B cell (primary cell): ENCODE measurements at places on chromosomes 11 and 22.

DNA sequence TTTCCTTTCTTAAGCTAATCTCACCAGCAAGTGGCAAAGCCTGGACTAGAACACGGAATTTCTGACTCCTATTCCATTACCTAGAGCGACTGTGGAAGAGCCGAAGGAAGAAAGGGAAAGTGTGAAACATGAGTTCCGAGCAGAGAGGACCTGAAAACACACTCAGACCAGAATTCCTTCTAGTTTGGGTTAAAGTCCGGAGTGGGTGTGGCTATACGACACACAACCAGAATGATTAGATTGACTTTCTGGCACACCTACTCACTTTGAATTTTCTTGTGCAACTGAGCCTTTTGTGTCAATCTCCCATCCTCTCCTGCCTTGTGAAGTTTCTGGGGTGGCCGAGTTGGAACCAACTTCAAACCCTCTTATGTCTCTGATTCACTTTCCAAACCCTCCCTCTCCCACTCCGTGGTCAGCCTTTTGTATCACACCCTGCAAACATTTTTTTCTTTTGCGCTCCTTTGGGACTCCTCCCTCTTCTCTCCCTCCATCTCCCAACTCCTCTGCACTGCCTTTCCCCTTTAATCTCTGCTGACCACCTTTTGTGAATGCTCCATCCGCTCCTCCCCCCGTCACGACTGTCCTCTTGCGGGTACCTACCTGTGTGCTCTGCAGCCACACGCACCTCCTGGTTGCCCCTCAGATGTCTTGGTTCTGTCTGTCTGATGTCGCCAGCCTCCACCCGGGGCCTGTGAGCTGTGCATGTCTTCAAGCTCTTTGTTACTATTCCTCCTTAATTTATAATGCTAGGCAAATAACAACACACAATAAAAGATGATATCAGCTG, 86.3 kb upstream of the BLID start:
- no peak for DNase-seq

- DNase-seq, result no peak
Observed at GRCh38 chr11:2537896-2538724, 93.3 kb downstream of the KCNQ1 start.

DNA sequence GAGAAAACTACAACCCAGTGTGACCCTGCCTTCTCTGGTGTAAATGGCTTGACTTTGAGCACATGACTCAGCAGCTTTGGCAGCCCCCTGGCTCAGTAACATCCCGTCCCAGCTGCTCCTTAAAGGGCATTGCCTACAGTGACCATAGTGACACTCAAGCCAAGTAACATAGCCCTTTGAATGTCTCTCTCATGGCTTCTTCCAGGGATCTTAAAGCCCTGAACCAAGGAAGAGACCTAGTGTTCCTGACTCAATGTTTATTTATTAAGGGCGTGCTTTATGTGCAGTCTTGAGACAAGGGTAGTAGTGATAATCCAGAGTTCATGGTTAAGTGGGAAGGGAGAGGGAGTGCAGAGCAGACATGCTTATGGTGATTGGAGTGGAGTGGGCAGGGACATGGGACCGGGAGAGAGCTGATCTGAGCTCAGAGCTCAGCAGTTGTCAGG, 125.7 kb downstream of the PARVA start:
- DNase-seq, result no peak

- no peak for DNase-seq
Observed at GRCh38 chr22:37109242-37109917, at the start of gene TMPRSS6. TSS of gene TMPRSS6 (minus strand) at chr22:37109713. CDS start at chr22:37103417, 6,296 bp downstream.

DNA sequence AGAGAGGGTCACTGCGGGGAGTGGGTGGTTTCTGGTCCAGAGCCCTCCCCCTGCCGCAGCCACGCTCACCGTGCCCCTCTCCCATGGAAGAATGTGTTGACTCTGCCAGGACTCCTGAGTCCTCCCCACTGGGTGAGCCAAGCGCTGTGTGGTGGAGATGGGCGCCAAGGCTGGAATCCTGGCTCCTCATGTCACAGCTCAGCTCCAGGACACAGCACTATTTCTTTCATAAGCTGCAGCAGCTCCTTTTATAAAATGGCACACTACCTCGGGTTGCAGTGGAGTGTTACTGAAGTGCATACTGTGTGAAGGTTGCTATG, 83.9 kb downstream of the FEZ1 start:
- DNase-seq, result no peak

- no peak for DNase-seq
Observed at GRCh38 chr11:64643256-64643881, 52.3 kb downstream of the SLC22A12 start.

- no peak for DNase-seq
Observed at GRCh38 chr11:96481204-96481603, 91.4 kb downstream of the JRKL start.

DNA sequence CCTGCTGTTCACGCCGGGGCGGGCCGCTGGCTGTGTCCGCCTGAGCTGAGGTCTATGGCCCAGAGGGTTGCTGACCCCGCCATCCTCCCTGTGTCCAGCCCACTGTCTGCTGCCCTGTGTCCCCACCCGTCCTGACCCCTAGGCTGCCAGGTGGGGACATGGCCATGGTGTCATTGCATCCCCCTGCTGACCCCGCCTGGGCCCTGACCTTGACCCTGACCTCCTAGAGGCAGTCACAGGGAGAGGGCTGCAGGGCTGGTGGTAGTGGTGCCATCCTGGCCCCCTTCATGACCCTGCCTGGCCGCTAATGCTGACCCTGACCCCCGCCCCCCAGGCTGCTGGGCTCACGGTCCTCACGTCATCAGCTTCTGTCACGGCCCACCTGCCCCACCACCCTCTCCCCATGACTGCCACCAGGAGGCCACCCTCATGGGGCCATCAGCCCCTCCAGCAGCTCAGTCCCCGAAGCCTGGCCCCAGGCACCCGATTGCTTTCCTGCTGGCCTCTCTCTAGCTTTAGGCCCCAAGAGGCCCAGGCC, 285.9 kb downstream of the BRD1 start:
- DNase-seq, result no peak

DNA sequence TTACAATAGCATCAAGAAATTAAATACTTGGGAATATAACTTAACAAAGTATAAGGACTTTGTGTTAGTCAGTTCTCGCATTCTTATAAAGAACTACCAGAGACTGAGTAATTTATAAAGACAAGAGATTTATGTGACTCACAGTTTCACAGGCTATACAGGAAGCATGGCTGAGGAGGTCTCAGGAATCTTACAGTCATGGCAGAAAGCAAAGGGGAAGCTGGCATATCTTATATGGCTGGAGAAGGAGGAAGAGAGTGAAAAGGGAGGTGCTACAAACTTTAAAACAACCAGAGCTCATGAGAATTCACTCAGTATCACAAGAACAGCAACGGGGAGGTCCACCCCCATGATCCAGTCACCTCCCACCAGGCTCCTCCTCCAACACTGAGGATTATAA, 32.0 kb upstream of the CCDC134 start:
- no peak for DNase-seq

- no peak for DNase-seq
Observed at GRCh38 chr22:49323751-49324415, 503.8 kb downstream of the BRD1 start.

- no peak for DNase-seq
Observed at GRCh38 chr11:35740061-35740799, 77.7 kb downstream of the TRIM44 start.

GRCh38 chr22:29810216-29810615, 27.9 kb downstream of the ASCC2 start:
- no peak for DNase-seq

- no peak for DNase-seq
Observed at GRCh38 chr22:43407591-43407990, 4.2 kb upstream of the MPPED1 start.

DNA sequence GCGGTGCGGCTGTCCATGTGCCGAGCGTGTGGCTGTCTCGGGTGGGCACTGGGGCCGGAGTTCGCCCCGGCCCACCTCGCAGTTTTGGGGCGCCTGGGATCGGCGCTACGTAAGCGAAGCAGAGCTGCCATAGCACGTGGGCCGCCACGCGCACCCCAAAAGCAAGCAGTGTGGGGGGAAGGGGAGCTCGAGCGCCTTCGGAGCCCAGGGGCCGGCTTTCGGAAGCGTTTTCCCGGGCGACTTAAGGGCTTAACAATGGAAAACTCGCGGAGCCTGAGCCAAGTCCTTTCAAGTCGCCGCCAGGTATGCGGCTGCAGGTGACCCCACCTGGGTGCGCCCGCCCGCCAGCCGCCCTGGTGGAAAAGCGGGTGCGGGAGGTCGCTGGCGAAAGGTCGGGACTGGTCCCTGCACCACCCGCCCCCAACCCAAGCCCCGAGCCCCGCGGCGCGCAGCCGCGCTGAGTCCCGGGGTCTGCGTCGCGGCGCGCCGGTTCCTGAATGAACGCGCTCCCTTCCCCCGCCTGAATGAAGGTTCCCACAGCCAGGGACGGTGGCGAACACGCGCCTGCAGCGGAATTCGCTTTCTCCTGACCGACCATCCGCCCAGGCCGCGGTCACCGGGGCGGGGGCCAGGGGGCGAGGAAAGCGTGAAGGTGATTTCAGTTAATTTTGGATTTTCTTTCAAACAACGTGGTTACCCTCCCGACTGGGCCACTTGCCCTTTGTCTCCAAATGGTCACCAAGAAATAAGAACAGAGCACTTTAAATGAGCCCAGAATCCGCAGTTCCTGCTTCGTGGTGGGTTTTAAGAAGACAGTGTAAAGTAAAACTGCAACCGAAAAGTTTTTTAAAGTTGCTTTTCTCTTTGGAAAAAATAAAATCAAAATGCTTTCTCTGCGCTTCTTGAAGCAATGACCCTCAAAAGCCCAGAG, 2.8 kb upstream of the CCND1 start:
- DNase-seq, result peak; percentile 53

DNA sequence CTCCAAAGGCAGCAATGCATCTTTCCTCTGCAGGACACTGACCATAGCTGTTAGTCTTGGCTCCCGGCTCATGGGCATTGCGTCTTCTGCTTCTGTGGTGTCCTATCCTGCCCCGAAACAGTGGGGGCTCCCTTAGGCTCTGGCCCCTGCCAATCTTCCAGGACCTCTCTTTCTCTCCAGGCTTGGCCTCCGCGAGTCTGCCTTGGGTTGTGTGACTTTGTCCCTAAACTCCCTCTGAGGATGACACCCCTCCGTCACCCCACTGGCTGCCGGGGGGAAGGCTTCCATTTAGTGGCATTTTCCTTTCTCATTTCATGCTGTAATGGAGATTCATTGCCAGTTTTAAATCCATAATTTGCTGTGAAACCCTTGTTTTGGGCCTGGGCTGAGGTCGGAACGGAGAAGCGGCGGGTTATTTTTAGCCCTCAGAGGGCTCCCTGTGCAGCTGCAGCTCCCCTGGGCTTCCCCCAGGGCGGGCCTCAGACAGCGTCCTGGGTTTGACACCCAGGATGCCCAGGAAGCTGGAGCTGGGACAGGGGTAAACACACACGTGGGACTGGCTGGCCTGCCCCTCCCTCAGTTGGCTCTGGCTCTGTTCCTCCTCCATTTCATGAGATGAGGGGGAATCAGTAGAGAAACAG, 156.1 kb downstream of the ST3GAL4 start:
- no peak for DNase-seq

DNA sequence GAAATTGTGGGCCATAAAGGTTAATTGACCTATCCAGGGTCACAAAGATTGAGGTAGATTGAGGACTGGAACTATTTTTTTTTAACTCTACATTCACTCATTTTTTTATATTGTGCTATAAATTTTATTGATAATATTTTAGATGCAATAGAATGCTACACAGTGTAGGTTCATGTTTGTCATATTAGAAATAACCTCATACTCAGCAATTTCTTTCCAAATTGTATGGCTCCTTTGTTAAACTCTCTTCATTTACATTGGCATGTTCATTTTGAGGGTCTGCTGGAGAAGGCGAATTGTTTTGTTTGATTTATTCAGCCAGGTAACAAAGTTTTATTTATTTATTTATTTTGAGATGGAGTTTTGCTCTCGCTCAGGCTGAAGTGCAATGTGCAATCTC, 44.6 kb downstream of the UVRAG start:
- DNase-seq, result no peak

GRCh38 chr11:1120532-1121330, 37.0 kb upstream of the MUC5AC start:
- no peak for DNase-seq
